Dorsolateral prefrontal cortex (tissue), 122 donors: ENCODE measurements at places on chromosomes 3 and 15. TPM values are rescaled to one million over a fixed set of nuclear protein-coding genes. Genes with fewer than 3 reads are reported as not detected.

Gene RAB43
- 9.5 TPM for total RNA-seq

Gene LRRC31
- not detected for total RNA-seq

Gene SLC12A8
- total RNA-seq: 8.7 TPM

GRCh38 chr3:117439812-117440211 is 730.2 kb downstream of the TUSC7 start:
- no peak for DNase-seq

DNA sequence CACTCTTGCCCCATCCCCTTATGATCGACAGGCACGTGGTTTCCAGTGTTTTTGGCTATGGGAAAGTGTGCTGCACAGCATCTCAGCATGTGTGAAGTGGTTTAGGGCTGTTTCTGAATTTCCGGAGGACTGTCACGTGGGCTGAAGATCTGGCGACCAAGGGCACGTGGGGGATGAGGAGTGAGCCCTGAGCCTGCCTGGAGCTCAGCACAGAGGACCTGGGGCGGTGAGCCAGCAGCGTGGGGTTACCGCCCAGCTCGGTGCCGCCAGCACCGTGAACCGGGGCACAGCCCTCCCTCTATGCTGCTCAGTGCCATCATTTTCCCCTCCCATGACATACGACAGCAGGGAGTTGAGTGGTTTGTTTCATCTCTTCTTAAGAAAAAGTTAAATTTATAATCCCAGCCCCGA is 150.2 kb downstream of the DNAJB8 start:
- DNase-seq: no peak

DNA sequence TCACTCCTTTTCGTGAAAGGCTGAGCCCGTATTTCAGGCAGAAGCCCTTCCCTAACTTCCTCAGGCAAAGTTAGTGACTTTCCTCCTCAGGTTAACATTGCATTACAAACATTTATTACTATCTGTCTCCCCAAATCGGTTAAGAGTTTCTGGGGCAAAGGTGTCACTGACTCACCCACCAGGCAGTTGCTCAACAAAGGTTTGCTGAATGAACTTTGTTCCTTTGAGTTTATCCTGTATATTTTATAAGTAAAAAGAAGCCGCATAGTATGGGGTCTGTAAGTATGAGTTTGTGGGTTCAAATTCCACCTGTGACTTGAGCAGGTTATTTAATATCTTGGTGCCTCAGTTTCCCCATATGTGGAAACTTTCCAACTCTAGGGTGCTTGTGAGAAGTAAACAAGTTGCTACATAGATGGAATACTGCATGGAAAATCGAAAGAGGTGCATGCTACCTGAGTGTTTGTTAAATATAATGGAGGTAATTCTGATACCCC is 177.7 kb downstream of the THRB start:
- no peak for DNase-seq

- no peak for DNase-seq
These were observed 20.0 kb downstream of the PCCB start for GRCh38 chr3:136270179-136270578.

- DNase-seq: no peak
These were observed 14.4 kb upstream of the UNC13C start for GRCh38 chr15:53963801-53964200.

DNA sequence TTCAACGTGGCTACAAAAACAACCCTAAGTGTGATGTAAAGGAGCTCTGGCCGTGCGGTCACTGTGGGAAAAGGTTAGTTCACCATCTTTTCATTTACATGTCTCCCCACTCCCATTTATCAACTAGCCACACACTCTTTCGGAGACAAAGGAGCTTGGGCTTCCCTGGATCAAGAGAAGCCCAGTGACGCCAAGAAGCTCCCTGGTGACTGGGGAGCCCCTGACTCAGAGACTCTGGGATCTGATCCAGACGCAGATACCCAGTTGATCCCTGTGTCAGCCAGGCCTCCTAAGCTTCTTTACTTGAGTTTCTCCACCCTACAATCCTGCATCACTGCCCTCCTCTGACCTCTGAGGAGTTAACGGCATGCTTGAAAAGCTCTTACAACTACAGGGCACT is 43.9 kb downstream of the HEG1 start:
- no peak for DNase-seq

- DNase-seq: no peak
These were observed 168.9 kb downstream of the RAP2B start for GRCh38 chr3:153330901-153331300.

DNA sequence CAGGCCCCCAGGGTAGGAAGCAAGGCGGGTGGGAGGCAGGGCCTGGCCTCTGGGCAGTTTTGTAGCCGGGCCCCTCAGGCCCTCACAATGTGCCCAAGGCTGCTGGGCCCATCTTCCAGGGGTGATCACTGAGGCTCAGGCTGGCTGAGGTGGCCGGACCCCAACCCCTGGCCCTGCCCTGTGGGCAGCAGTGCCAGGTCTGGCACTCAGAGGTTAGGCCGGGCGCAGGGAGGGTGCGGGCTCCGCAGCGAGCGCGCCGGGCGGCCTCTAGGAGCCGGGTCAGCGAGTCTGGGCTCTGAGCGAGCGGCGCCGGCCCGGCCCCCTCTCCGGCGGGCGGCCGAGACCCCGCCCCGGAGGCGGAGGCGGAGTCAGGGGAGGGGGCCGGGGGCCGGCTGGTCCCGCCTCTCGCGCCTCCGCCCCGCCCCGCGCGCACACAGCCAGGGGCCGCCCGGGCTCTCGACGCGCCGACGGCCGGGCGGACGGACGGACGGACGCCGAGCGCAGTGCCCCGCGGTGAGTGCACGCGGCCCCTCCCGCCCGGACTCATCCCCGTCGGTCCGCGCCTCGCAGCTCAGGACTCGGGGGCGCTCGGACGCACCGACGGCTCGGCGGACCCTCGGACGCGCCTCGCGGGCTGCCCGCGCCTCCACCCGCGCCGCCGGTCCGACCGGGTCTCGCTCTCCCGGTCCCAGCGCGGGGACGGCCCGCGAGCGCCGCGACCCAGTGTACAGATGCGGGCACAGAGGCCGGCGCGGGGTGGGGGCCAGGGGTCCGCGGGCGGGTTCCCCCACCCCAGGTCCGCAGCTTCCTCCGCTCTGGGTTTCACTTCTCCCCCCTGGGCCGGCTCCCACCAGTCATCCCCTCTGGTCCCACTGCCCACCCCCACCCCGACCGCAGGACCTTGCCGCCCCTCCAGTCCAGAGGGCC is at the start of gene FBLN2:
Gene FBLN2, plus strand, starts transcription at position 430 of the 927 bp plus-strand sequence. CDS start 21,231 bp downstream, outside the sequence.
- no peak for DNase-seq

- peak; percentile 10 for DNase-seq
These were observed 50.2 kb downstream of the ADAMTS7 start for GRCh38 chr15:78761020-78761419.

GRCh38 chr3:14057701-14058100 is 67.0 kb downstream of the CHCHD4 start:
- no peak for DNase-seq

DNA sequence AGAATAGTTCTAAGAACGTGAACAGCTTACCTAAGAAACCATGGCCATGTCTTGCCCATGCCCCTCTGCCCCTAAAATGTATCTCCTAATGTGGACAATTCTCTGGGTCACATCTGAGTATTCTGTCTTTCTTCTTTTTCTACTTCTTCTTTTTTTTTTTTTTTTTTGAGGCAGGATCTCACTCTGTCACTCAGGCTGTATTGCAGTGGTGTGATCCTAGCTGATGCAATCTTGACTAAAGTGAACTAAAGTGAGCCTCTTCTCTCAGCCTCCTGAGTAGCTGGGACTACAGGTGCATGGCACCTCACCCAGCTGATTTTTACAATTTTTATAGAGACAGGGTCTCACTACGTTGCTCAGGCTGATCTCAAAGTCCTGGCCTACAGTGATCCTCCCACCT is 204.8 kb upstream of the ZPLD1 start:
- no peak for DNase-seq

- DNase-seq: peak; percentile 68
These were observed 30.8 kb downstream of the ACSBG1 start for GRCh38 chr15:78203346-78204225.

DNA sequence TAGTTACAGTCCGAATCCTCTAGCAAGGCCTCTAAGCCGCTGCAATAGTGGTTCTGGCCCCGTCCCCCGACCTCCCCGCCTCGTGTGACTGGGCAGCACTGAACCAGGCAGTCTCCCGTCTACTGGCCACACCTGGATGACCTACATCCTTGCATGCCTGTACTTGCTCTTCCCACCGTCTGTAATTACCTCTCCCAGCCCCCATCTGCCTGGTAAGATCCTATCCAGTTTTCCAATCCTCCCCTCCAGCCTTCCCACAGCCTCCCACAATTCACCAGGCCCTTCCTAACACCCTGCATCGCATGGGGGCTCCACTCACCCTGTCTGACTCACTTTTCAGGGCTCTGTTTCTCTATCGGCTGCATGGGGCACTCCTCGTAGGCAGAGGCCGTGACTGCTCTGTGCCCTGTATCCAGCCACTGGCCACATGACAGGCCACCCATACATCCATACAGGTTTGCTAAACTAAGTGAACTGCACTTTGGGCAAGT is 32.8 kb downstream of the XXYLT1 start:
- DNase-seq: no peak

- DNase-seq: no peak
These were observed 15.9 kb upstream of the USP3 start for GRCh38 chr15:63488398-63488960.

- no peak for DNase-seq
These were observed 90.7 kb downstream of the FNDC3B start for GRCh38 chr3:172129850-172130716.

- DNase-seq: no peak
These were observed 486.4 kb downstream of the FHIT start for GRCh38 chr3:60764870-60765269.

GRCh38 chr3:14430053-14430452 is 27.6 kb downstream of the SLC6A6 start:
- no peak for DNase-seq

- DNase-seq: no peak
These were observed 19.7 kb upstream of the MINAR1 start for GRCh38 chr15:79412429-79412828.

DNA sequence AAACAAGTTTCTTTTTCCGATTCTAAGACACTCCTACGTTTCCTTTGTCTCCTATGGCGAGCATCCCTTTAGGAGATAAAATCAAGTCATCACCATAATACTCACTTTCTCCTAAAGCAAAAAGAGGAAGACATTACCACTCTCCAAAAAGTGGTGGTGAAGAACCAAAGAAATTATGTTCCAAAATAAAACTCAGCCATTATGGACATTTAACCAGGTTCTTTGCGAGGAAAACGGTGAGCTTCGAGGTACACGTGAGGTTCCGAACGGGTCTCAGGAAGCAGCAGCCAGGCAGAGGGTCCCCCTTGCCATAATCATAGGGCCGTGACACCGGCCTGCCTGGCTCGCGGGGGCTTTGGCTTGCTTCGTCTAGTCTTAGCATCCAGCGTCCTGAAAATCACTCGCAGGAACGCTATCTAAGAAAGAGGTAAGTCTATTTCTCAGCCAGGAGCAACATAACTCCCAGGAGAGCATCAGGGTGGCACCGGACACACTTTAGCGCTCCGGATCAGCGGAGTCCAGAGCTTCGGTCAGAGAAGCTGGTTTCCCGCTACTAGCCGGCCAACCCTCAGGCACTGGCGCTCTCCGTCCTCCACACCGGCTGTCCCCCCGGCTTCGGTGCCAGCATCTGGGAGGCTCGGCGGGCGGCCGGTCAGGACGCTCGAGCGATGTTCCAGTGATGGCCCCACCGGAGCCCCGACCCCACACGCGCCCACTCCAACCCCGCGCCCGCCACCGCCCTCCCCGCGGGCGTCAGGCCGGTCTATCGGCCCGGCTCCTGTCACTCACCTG is 581 bp downstream of the IP6K1 start:
- peak; percentile 48 for DNase-seq

DNA sequence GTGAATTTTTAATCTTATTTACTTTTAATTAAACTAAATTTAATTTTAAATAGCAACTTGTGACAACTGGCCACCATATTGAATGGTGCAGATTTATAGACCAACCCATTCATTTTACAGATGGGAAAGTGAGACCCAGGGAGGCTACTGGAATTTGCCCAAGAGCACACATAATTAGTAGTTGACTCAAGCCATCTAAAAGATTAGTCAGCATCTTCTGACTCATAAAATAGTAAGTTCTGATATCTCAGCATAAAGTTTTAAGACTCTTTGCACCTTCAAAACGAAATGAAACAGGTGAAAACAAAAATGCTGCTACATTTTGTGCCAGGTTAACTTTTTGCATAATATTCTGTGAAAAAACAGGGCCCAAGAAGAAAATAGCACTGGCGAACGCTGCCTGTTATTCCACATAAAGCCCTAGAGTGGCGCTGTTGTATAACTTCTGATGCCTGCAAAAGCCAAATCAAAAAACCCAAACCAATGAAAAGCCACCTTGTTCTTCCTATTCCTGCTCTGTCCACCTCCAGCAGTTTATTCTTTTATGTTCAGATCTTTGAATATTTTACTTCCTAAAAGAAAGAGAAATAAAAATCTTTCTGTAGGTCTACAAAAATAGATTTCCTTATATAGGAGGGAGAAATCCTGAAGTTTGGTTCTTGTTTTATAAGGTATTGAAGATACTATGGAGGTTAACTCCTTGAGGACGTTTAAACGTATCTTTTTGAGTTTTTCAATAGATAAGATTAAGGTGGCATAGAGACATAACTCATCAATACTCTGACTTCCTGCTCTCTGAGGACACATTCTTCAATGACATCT is 62.8 kb downstream of the OTOL1 start:
- DNase-seq: no peak

DNA sequence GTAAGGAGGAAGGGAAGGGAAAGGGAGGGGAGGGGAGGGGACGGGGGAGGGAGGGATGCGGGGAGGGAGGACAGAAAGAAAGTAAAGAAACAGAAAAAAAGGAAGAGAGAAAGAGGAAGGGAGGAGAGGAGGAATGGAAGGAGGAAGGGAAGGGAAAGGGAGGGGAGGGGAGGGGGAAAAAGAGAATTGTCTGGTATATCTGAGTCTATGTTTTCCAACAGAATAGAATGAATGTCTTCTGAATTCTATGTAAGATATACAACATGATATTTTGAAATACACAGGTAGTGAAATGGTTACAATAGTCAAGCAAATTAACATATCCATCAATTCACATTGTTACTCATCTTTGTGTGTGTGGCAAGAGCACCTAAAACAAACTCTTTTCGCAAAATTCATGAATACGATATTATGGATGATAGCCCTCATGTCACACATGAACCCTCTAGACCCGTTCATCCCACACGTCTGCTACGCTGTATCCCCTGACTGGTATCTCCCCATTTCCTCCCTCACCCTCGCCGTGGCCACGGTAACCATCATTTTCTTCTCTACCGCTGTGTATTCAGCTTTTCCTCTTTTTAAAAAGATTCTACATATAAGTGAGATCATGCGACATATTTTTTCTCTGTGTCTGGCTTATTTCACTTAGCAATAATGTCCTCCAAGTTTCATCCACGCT is 168.9 kb downstream of the XXYLT1 start:
- no peak for DNase-seq

DNA sequence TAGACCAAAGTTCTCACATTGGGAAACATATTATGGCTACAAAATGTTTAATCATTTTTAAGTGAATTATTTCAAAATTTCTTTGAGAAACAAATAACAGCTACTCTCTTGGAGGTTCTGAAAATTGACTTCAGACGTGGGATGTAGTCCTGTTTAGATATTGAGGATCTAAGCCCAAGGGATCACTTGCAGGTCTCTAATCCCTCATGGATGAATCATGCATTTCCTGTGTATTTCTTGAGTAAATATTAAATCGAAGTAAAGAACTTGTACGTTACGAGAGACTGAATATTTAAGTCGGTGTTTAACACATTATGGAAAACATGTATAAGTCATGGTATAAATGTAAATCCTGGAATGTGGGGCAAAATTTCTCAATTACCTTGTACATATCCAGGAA is 119.8 kb downstream of the EPHA3 start:
- DNase-seq: no peak
